Trophoblast cell (in vitro differentiated cells and primary cell): ENCODE measurements at places on chromosomes 1 and 21.

DNA sequence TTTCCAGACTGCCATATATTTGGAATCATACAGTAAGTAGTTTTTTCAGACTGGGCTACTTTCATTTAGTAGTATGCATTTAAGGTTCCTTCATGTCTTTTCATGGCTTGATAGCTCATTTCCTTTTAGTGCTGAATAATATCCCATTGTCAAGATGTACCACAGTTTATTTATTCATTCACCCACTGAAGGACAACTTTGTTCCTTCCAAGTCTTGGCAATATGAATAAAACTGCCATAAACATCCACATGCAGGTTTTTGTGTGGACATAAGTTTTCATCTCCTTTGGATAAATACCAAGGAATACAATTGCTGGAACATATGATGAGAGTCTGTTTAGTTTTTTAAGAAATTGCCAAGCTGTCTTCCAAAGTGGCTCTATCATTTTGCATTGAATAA is 366.4 kb upstream of the NFIA start:
- DNase-seq = no peak

GRCh38 chr1:37257646-37258045 is 216.7 kb upstream of the ZC3H12A start:
- no peak for DNase-seq

- DNase-seq = no peak
Measured at GRCh38 chr1:33944846-33945245, 81.0 kb downstream of the HMGB4 start.

DNA sequence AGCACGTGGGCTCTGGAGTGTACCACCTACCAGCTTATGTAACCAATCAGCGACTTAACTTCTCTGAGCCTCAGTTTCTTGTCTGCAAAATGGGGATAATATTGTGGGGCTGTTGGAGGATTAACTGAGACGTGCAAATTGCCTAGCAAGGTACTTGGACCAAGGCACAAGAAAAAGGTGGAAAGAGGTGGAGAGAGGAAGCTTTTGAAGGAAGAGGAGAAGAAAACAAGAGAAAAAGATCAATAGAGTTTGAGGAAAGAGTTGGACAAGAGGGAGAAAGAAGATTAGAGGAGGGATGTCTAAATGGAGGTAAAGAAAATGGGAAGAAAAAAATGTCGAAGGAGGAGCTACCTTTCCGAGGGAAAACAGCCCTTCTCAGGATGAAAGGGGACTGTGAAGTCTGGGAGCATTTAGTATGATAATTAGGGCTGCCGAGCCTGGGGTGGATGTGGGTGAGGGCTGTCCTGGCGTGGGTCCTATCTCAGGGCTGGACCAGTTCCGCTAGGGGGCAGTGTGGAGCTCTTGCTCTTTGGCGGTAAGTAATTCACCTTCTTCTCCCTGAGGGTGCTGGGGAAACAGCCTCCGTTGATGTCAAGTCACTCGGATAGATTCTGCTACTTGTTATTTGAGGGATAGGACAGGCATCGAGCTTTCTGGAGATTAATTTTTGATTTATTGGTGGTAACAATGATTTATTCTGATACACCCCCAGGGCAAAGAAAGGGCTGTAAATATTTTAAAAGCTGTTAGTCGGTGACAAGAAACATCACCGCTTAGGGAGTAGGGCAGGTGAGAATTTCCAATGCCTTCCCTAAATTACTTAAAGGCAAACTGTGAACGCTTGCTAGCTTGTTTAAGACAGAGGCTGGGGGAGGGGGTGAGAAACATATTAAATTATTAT is 79.0 kb upstream of the NFASC start:
- peak; percentile 65 for DNase-seq

GRCh38 chr1:101898137-101898536 is 98.6 kb downstream of the OLFM3 start:
- no peak for DNase-seq

DNA sequence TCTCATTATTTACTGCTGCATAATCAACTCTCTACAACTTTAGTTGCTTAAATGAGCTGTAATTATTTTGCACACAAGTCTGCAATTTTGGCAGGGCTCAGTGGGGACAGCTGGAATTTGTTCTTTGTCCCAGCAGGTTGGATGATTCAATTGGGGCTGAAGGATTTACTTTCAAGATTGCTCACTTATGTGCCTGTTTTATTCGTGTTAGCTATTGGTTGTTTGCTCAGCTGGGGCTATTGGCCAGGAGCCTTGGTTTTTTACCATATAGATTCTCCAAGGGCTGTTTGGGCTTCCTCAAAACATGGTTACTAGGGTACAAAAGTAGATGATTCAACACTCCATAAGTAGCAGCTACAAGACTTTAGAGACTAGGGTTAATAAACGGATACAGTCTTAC is 13.4 kb downstream of the OR10R2 start:
- no peak for DNase-seq

- DNase-seq = no peak
Measured at GRCh38 chr1:154430903-154431302, 25.8 kb downstream of the IL6R start.

- DNase-seq = no peak
Measured at GRCh38 chr1:8345621-8346415, 27.9 kb downstream of the SLC45A1 start.

DNA sequence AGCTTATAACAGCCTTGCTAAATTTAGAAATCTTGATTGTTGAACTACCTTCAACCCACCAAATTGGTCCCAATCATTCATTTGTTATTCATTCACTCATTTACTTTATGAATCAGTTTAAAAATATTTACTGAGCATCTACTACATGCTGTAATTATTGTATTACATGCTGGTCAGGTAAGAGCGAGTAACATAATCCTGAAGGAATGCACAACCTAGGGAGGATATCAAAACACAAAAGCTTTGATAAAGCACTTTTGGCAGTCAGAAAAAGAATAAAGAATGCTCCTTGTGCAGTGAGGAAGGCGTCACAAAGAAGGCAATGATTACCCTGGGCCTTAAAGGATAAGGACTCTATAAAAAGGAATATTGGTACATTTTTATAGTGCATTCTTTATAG is 518.9 kb upstream of the NR5A2 start:
- no peak for DNase-seq

DNA sequence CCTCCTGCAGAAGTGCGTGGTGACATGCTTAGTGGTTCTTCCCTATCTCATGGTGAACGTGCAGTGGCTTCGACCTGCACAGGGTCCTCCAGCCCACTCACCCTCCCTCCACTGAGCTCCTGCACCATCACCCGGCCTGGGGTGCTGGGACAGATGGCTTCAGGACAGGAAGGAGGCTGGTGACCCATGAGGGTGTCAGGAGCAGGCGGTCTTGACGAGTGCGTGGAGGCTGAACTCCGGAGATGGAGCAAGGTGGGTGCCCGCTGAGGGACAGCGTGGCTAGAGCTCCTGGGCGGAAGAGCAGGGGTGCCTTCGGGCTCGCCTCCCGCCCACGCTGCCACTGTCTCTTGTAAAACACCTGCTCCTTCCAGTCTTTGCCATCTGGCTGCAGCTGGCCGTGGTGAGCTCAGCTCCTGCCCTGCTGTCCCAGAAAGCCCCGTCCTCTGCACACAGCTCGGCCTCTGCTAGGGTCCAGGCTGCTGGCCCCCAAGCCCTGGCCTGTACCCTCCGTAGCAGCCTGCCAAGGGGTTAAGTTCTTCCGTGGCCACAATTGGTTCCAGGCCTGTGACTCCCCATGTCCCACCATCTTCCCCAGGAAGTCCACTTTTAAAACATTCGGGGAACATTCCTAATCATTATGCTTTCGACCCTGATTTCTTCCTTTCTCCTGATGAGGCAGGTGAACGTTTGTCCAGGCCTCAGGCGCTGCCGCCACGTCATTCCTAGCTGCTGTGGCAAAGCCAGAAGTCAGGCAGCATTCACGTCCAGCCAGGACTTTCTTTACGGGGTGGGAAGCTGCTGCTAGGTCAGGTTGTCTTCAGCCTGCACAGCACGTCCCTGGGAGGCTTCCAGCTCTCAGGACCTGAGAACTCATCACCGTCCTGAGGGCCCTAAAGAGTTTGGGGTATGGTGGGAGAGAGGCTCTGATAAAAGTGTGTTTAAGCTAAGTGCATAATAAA is 8.1 kb downstream of the KRTAP10-1 start:
- DNase-seq = no peak

GRCh38 chr1:240350910-240351331 is 259.2 kb downstream of the FMN2 start:
- peak; percentile 64 for DNase-seq

DNA sequence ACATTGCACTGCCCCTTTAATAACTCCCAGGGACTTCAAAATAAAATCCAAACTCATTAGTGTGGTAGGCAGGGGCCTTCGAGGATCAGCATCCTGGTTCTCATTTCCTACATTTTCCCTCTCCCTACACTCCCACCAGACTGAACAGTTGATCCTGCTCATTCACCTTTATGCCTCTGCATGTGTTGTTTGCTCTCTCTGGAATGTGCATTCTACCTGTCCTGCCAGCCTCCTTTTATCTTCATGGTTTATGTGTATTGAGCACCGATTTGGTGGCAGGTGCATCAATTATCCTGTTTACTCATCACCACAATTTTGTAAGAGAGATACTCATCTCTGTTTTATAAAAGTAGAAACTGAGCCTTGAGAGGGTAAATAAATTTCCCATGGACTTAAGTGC is 125.0 kb downstream of the ADSS2 start:
- DNase-seq = no peak

DNA sequence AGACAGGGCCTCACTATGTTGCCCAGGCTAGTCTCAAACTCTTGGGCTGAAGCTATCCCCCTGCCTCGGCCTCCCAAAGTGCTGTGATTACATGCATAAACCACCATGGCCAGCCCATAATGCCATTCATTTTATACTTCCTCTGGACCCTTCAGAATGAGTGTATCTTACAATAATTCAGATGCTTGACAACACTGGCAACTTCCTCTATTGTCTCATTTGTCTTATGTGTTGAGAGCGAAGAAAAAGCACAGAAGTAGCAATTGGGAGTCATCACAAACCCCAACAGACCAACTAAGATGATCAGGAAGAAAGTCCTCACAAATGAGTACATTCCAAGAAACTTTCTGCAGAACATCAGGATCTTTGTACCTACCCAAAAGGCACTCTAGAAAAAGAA is 191.9 kb downstream of the RERE start:
- DNase-seq = no peak

- DNase-seq = no peak
Measured at GRCh38 chr21:46621457-46622182, 13.9 kb upstream of the PRMT2 start.

DNA sequence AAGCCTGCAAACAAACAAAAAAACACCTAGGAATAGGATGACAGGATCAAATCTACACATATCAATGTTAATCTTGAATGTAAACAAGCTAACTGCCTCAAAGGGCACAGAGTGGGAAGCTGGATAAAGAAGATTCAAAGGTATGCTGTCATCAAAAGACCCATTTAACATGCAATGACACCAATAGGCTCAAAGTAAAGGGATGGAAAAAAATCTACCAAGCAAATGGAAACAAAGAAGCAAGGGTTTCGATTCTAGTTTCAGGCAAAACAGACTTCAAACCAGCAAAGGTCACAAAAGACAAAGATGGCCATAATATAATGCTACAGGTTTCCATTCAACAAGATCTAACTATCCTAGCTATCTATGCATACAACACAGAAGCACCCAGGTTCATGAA is 16.2 kb upstream of the OR2T10 start:
- no peak for DNase-seq

DNA sequence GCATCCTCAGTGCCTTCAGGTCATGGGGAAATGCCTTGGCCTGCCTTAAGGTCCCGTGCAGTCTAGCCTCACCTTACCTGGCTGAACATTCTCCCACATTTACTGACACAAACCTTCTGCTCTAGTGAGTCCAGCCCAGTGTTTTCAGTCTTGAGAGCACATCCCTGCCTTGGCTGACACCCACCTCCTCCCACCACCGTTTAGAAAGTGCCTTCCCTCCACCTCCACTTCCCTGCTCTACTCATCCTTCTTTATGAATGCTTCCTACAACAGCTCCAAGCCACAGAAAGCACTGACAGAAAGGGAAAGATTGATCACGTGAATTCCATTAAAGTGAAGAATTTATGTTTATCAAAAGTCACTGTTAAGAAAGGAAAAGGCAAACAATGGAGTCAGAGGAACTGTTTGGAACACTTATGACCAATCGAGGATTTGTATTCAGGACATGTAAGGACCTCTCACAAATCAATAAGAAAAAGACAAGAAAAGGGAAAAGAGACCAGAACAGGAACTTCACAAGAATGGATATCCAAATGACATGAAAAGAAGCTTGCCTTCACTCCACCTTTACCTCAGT is 59.8 kb downstream of the DDR2 start:
- DNase-seq = no peak

- DNase-seq = no peak
Measured at GRCh38 chr1:34358636-34359035, 181.9 kb downstream of the C1orf94 start.

DNA sequence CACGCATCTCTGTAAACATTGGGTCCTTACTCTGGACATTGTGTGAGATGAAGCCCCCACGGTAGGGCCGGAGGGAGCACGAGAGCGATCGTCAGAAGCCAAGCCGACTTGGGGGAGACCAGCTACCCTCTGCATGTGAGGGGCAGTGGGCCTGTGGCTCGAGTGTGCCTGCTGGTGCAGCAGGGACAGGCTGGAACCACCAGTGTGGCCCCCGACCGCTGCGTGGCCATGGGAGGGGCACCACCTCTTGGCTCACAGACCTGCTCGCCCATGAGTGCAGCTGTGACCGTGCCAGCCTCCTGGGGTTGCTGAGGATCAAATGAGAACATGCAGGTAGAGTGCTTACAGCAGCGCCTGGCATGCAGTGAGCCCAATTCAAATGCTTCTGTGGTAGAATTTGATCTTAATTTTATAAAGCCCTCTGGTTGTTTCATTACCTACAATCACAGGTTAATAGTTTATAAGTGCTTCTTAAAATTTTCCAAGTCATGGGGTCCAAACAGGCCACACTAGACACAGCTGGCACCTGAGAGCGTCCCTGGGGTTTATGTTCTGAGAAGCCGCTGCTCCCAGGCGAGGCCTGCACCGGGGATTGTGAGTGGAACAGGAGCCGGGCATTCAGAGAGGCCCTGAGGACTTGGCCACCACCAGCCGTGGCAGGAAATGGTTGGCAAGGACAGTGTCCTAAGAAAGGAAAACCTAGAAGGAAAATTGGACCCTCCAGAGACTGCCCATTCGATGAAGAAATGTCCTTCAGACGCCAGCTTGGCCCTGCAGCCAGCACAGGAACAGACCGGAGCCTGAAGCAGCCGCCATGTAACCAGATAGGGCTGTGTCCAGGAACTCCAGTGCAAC is 22.6 kb upstream of the ADARB1 start:
- no peak for DNase-seq

DNA sequence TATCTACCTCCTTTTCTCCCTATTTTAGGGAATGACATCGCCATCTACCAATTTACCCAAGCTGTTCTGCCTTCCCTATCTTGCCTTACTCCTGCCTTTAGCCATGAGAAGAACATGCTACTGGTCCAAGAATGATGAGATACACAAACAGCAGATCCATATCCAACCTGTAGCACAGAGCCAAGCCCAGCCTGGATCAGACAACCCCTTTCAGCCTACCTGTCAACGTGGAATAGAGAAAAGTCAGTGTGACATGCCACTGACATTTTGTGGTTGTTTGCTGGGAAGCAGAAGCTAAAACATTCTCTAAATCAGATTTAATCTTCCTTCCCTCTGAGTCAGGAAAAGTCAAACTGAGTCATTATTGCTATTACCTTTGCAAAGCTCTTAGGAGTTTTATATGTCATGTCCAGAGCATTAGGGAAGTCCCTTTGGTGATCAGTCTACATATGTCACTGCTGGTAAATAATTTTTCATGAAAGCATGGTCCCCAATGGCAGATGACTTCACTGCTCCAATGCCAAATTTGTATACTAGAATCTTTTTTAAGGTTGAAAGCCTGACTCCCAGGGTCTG is 143.1 kb downstream of the TPR start:
- DNase-seq = no peak

GRCh38 chr1:40649592-40649930 is 15.9 kb downstream of the RIMS3 start:
- DNase-seq = no peak

GRCh38 chr1:93591676-93592550 is 89.7 kb downstream of the BCAR3 start:
- no peak for DNase-seq
